ENCODE measurements at places on chromosomes 1 and 21. TPM values are rescaled to one million over a fixed set of nuclear protein-coding genes. Genes with fewer than 3 reads are reported as not detected.
A peak's percentile ranks its signal among the peaks of the same experiment; 100 is the strongest.

Gene AIRE
- not detected for total RNA-seq

Gene AIM2
- 39.5 TPM for total RNA-seq

Gene C1orf167
- total RNA-seq, result not detected

Gene MYOG
- total RNA-seq, result not detected

Gene BCL2L15
- not detected for total RNA-seq

Gene OR2T33
- total RNA-seq, result 0.79 TPM

Gene AK4
- 22.6 TPM for total RNA-seq

DNA sequence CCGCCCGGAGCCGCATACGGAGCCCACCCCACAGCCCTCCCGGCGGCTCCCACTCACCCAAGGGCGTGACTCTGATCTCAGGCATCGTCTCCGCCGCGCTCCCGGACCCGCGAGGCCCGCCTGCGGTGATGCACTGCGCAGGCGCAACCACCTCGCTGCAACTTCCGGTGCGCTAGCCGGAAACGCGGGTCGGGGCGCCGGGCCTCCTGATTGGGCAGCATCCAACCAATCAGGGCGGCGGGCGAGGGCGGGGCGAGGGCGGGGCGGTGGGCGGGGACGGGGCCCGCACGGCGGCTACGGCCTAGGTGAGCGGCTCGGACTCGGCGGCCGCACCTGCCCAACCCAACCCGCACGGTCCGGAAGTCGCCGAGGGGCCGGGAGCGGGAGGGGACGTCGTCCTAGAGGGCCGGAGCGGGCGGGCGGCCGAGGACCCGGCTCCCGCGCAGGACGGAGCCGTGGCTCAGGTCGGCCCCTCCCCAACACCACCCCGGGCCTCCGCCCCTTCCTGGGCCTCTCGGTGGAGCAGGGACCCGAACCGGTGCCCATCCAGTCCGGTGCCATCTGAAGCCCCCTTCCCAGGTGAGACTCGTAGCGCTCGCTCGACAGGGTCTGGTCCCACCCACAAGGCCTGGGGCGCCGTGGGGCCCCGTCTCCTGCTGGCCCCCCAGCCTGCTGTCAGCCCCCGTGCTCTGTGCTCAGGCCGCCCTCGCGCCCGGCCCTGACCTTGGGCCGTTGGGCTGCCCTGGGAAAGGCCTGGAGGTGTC lies at the start of the genes CPTP and INTS11:
TSS of gene CPTP (plus strand) at position 279 of the 764 bp plus-strand sequence. CDS start 2,109 bp downstream, outside the sequence.
TSS of gene INTS11 (minus strand) at position 137 of the 764 bp plus-strand sequence. CDS start at position 85, 52 bp downstream.
- DNase-seq, result peak; percentile 91

DNA sequence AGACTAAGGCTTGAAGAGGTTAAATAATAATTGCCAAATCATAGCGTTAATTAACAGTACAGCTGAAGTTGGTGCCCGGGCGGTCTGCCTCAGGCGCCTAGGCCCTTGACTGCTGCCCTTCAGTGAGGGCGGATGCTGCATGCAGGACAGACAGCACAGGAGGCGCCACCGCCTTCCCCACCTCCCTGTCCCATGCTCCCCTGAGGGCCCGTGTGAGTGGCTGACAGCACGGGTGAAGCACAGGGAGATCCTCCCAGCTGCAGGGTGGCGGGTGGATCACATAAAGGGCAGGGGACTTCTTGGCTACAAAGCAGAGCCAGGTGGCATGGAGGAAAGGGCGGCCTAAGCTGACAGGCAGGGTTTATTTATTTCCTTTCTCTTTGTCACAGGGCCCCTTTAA lies 49.1 kb downstream of the DDX20 start:
- no peak for DNase-seq

DNA sequence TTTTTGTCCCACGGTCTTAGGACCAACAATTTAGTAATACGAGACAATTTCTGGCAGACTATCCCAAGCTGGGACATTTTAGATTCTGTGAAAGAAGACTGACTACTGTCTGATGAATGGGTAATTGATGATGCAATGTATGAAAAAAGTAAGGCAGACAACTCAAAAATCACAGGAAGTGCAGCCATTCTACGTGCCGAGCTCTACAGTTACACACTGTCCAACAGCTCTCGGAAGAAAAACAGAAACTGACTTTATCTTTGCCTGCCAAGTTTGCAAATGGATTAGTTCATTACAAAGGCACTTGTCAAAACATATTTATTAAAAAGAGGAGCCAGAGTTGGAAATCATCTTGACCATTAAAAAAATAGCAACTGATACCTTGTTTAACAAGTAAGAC lies 31.3 kb downstream of the ZBTB8B start:
- no peak for DNase-seq

DNA sequence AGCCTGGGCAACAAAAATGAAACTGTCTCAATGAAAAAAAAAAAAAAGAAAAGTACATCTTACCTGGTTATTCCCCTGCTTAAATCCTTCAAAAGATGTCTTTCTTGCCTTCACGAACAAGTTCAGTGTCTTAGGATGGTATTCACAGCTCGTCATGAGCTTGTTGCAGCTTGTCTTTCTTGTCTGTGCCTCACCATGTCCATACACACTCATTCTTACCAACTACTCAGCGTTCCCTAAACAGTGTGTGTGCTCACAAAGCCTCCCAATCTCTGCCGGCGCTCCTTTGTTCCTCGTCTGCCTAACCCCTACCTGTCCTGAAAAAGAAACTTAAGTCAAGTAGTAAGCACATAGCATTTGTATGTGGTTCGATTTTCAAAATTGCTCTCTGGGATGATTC lies 31.1 kb downstream of the UBE4B start:
- DNase-seq, result no peak

- DNase-seq, result no peak
Measured at GRCh38 chr1:83807821-83808220, 191.1 kb downstream of the TTLL7 start.

DNA sequence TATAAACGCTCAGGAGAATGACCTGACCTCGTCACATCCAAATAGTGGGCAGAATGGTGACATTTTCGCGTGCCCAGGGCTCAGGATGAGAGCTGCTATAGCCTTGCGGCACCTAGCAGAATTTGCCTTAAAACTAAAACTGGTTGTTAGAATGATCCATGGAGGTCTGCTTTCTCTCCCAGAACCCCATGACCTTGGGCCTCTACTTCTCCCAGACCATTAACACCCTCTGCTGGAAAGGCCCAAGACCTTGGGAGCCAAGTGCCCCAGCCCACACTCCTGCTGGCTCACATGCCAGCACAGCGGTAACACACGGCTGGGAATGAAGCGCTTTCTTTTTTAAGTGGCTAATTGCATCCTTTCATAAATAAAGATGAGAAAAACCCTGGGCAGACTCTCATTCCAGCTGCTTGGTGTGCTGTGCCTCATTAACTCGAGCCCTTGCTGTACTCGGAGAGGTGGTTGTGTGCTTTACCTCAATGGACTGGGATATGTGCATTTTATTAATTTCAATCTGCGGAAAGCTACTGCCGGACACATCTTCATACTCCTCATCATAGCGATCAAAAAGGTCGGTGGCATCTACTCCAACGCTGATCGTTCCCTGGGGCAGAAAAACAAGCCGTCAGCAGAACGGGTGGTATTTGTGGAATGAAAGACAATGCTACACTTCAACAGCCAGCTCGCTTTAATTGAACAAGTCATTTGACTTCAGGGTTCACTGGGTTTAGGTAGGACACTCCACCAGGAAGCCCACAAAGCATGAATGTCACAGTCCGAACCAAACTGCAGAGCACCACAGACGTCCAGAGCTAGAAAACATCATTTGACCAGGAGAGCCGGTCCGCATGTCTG lies 29.0 kb downstream of the THAP3 start:
- DNase-seq, result no peak

DNA sequence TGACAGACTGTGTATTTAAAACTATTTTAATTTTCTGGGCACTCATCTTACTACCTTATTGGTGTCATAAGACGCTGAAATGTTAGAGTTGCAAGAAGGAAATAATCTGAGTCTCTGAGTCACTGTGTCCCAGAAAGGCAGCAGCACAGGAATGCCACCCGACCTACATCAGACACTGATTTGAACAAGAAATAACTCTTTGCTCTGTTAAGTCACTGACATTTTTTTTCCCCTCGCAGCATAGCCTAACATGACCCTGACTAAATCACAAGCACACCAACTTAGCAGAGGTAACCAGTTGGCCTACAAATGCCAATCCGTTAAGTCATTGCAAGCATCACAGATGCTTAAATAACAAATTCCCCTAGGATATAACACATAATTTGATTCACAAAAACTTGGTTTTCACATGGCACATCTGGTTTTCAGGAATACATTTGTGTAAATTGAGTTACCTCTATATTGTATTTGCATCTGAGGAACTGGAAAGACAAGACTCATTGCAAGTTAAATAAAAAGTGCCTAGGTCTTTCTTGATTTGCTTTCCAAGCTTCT lies 349.1 kb downstream of the SEC16B start:
- no peak for DNase-seq

DNA sequence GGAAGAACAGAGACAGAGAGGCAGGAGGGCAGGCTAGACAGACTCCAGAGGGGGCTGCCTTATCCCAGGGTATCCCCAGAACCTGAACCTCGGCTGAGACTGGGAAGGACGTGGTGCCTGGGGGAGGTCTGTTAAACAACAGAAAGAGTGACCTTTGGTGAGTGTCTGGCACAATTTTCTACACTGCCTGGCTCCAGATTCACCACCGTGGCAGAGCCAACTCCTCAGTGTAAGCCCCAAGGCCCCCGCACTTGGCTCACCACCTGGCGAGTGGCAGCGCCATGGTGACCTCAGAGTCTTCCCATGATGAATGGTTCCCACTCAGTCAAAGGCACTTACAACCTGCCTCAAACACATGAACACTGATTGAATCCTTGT lies 6.5 kb downstream of the RD3 start:
- DNase-seq, result no peak

DNA sequence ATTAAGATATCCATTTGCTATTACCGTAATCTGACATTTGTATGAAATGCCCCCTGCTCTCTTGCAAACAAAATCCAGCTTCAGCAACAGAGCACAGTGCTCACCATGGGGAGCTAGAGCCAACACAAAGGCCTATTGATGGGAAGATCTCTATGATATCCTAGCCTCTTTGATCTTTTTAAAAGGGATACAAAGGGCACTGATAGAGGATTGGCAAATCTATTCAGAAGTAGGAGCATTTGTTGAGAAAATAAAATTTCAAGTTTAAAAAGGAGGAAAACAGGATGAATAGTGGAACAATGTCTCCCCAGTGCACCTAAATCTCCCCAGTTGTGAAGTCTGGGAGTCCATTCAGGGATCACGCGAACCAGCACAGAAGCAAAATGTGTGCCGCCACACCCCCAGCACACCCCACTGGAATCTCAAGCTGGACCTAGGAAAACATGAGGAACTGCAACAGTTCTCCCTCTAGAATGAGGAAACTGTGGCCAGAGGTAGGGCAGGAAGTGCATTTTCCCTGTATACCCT lies 32.2 kb downstream of the MRAP start:
- DNase-seq, result no peak

DNA sequence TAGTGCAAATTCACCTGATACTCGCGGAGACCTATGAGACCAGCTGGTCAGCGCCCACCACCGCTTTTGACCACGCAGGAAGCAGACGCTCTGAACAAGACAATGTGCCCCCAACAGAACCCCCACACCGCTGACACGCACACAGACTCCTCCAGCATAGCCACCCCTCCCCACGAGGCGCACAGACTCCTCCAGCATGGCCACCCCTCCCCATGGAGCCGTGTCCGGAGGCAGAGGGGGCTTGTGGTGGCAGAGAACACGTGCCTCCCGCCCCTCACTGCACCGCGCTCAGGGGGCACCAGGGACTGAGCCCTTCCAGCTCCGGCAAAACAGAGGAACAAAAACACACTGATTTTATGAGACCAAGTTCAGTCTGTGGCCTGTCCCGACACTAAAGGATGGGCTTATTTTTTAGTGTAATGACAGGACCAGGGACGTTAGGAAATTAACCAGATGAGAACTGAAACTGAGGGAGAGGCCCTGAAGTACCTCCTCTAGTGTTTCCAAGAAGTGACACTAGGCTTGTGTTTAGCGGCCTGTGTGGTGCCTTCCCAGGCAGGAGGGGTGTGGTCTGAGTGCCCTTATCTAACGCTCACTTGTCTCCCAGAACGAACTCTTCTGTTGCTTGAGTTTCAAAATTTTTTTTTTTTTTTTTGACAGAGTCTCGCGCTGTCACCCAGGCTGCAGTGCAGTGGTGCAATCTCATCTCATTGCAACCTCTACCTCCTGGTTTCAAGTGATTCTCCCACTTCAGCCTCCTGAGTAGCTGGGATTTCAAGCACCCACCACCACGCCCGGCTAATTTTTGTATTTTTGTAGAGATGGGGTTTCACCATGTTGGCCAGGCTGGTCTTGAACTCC lies 10.0 kb upstream of the AGPAT3 start:
- DNase-seq, result no peak

- DNase-seq, result peak; percentile 28
Measured at GRCh38 chr1:18339161-18339560, 141.6 kb upstream of the KLHDC7A start.

DNA sequence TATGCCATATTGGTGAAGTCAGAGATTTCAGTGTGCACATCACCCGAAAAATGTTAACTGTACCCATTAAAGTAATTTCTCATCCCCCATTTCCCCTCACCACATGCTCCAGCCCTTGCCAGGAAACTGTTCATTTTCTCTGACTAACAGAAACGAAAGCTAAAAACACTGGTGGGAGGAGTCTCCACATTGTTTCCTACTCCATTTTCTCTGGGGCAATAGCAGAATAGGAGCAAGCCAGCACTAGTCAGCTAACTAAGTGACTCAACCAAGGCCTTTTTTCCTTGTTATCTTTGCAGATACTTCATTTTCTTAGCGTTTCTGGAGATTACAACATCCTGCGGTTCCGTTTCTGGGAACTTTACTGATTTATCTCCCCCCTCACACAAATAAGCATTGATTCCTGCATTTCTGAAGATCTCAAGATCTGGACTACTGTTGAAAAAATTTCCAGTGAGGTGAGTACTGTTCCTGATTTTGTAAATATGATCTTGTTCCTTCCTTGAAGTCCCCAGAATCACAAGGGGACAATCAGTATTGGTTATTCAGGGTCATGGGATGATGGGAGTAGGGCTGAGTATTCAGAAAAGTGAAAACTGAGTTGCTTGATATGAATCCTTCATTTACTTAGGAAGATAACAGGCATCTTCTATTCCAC lies at the start of gene IFI16:
TSS of gene IFI16 (plus strand) at position 204 of the 658 bp plus-strand sequence. CDS start 4,774 bp downstream, outside the sequence.
- DNase-seq, result peak; percentile 95

DNA sequence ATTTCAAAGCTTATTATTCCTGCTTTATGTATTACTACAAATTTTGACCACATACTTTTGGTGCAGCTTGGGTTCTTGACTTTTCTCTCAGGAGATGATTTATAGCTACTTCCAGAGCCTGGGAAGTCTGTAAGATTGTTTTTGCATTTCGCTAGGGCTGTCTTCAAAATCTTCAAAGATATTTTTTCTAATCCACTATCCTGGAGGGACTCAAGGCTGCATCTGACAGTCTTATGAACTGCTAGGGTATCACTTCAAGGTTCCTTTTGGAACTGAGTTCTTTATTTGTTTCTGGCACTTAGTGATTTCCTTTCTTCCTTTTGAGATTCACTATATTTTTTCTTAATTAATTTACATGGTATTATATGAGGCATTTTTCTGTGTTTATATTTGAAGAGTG lies 90.0 kb upstream of the LYPLAL1 start:
- DNase-seq, result no peak

Data from H4 (cell line).